ENCODE measurements at places on chromosomes 6 and 20.

DNA sequence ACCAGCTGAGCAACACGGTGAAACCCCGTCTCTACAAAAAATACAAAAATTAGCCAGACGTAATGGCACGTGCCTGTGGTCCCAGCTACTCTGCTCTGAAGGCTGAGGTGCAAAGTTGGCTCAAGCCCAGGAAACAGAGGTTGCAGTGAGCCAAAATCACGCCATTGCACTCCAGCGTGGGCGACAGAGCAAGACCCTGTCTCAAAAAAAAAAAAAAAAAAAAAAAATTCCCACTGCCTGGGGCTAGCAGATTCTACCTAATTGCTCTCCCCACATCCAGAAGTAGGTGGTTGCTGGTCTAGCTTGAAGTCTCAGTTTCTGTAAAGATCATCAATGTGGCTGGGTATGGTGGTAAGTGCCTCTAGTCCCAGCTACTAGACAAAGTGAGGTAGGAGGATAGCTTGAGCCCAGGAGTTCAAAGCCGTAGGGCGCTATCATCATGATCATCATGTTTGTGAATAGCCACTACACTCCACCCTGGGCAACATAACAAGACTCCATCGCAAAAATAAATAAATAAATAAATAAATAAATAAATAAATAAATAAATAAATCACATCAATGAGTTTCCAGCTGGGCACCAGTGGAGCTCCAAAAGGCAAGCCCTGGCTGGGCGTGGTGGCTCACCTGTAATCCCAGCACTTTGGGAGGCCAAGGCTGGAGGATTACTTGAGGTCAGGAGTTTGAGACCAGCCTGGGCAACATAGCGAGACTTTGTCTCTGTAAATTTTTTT, 6.3 kb upstream of the AP5S1 start:
- DNase-seq = no peak

DNA sequence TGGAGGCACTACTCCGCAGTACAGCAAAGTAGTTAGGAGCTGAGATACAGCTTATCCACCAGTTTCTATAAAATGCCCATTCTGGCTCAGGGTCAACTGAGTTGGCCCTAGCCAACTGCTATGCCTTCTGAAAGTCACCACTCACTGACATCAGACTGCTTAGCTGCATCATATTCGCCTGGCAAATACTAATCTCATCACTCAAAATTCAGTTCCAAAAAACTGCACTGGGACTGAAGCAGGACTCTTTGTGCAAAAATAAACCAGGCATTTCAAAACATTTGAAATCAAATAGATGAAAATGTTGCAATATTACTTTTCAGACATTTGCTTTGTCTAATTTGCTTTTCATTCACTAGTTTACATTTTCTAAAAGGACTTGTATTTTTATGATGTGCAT, 230.0 kb downstream of the ALDH8A1 start:
- DNase-seq = no peak

GRCh38 chr6:108941859-108942258, 93.6 kb downstream of the ARMC2 start:
- no peak for DNase-seq

- DNase-seq = no peak
Measured at GRCh38 chr6:44652547-44652946, 265.0 kb downstream of the CDC5L start.

- DNase-seq = no peak
Measured at GRCh38 chr6:34992376-34992775, 103.3 kb downstream of the ANKS1A start.

GRCh38 chr6:147127587-147127986, 76.6 kb upstream of the STXBP5 start:
- no peak for DNase-seq

DNA sequence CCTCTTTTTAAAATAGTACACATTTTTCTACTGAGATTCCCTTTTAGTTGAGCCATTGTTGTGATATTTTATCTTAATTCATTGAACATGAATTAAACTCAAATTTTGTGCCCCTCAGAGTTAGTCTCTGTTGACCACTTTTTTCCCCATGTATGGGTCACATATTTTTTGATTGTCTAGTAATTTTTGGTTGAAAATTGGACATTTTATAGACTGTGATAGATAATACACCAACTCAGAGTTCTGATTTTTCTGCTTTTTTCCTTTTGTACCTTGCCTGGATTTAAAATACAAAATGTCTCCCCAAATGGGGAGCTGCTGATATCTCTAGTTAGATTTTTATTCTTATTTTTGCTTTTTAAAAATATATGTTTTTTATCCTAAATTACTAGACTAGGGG, 291.8 kb upstream of the CITED2 start:
- DNase-seq = no peak

DNA sequence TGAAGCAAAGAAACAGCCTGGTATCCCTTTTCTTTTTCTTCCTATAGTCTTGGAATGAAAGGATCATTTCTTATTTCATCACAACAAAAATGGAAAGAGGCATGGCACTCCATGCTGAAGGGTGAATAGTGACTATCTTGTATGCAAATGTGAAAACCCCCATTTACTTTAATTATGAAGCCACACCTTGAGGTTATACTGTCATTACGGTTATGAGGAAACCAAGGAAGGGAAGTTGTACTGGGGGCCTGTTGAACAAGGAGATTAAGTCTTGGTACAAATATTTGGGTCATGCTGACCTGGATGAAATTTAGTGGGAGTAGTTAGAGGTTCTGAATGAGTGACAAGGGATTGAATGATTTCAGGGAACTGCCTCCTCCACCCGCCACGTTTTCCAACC, 8.7 kb upstream of the STXBP5 start:
- DNase-seq = no peak

GRCh38 chr20:11581271-11581670, 336.4 kb upstream of the BTBD3 start:
- no peak for DNase-seq

GRCh38 chr20:32585011-32585585, at the start of gene NOL4L:
TSS of gene NOL4L (minus strand) at chr20:32585333. CDS start at chr20:32584890, 443 bp downstream.
- DNase-seq = peak; percentile 66

- DNase-seq = no peak
Measured at GRCh38 chr6:170160031-170160627, 130.7 kb downstream of the DLL1 start.

DNA sequence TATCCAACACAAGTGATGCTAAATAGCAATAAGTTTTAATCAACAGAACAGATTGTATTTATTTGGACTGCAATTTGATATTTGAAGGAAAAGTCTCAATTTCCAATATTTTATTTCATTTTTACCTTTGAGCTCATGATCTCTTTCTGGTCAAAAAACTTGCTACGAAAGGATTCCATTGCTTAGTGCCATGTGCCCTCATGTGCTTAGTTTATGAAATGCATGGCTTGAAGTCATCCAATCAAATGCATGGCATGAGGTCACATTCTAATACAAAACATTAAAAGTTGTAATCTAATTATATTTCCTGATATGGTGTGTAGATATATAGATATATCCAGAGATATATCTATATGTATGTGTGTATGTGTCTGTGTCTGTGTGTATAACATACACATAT, 321.2 kb upstream of the ADGRB3 start:
- DNase-seq = no peak

DNA sequence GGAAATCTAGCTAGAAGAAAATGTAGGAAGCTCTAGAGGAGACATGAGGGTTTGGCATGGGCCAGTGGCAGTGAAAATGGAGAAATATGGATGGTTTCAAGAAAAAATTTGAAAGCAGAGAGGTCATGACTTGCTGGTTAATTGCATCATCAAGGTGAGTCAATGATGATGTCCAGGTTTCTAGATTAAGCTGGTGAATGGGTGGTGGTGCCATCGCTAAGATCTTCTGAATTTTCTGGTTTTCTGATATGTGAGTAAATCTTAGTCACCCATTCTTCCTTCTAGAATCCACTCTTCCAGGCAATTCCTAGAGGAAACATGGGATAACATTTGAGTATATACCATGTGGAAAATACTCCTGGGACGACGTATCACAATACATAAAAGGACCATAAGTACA, 25.0 kb downstream of the SH3BGRL2 start:
- no peak for DNase-seq

GRCh38 chr6:42138190-42138589, 4.2 kb downstream of the C6orf132 start:
- no peak for DNase-seq
